Right ventricle myocardium inferior (tissue), 1 donor: ENCODE measurements at places on chromosomes 16 and 17. TPM values are rescaled to one million over a fixed set of nuclear protein-coding genes. Genes with fewer than 3 reads are reported as not detected.

DNA sequence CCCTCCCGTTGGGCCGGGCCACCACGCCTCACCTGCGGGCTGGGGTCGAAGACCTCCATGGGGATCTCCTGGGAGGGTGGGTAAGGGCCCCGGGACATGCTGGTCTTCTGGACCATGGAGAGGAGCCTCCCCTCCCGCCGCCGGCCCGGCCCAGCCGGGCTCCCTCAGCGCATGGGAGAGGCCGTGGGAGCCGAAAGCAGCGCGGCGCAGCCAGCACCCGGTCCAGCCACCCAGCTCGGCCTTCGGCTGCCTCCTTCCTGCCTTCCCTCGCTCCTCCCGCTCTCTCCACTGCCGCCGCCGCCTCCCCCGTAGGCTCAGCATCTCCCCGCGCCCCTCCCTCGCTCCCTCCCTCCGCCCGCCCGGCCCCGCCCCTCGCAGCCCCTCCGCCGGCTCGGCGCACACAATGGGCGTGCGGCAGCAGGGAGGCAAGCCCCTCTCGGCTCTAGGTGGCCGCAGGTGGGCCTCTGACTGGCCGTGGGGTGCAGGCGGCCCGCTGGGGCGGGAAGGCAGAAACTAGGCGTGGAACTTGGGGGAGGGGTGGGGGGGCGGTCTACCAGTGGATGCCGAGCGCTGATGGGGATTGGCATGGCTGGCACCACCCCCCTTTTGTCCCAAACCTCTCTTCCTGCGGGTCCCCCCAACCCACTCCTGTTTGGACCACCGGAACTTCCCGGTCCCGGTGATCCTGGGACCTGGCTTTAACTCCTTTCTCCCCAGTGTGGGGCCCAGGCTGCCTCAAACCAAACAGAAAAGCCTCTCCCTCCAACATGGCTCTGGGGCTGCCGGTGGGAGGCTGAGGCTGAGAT, at the start of gene CACNB1:
CACNB1 (minus strand) TSS at position 290 of the 806 bp plus-strand sequence; CDS start at position 116, 174 bp downstream.
- peak; percentile 82 for DNase-seq

- no peak for DNase-seq
Measured at GRCh38 chr16:24018485-24018884, 182.7 kb downstream of the PRKCB start.

DNA sequence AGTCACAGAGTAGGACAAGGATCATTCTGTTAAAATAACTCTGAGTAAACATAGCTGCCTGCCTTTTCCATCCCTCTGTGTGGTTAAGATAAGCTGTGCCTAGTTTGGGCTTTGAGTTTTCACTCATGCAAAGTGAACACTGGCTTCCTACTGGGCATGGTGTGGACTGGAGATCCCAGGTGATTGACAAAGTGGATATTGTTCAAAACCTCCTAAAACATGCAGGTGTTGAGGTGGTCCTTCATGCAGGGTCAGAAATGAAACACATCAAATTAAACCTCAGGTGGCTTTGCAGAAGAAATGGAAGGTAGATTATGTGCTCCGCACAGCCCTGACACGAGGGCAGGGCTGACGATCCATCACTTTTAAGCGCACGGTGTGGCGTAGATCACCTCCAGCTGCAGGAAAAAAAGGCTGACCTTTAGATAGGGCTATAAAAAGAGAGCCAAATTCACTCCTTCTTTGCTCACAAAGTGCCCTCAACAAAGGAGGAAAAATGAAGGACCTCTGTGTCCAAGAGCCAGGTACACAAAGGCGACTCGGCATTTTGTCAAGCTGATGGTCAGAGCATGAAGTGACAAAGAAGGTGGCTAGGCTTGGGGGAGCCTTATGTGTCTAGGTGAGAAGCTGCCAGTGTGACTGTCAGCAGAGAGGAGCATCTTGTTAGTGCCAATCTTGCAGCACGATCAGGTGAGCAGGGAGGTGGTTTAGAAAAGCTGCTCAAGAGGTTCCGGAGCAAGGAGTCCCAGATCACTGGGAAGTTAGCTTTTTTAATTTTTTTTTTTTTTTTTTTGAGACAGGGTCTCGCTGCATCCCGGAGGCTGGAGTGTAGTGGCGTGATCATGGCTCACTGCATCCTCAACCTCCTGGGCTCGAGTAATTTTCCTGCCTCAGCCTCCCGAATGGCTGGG, 19.9 kb upstream of the ITPRIPL2 start:
- DNase-seq: no peak

GRCh38 chr17:40318830-40319391, 9.9 kb downstream of the RARA start:
- DNase-seq: no peak

DNA sequence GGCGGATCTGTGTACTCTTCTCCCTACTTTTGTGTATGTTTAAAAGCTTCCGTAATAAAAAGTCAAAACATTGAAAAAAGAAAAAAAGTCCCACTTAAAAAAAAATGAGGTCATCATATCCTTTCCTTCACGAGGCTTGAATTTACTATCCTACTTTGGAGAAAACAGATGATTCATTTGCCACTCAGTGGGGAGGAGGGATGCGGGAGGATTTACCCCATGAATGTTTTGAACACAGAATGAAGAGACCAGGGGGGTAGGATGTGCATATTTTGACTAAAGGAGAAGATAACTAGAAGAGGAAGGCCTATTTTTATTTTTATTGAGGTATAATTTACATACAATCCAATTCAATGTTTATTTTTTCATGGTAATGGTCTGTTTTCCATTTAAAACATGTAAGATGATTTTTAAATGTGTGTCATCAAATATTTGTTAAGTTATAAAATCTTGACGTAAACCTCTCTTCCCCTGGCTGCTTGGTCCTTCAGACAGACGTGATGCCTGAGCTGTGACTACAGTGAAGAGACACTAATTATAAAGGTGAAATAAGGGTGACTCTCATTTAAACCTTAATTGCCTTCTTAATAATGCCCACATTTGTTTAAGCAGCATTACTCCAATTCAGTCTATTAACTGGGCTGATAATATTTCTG, 135.4 kb upstream of the AXIN2 start:
- DNase-seq: no peak

GRCh38 chr16:83023640-83024039, 396.9 kb downstream of the CDH13 start:
- no peak for DNase-seq

- no peak for DNase-seq
Measured at GRCh38 chr17:441155-441950, 88.7 kb upstream of the RPH3AL start.

SECTM1 gene
- total RNA-seq: 4.9 TPM

DNA sequence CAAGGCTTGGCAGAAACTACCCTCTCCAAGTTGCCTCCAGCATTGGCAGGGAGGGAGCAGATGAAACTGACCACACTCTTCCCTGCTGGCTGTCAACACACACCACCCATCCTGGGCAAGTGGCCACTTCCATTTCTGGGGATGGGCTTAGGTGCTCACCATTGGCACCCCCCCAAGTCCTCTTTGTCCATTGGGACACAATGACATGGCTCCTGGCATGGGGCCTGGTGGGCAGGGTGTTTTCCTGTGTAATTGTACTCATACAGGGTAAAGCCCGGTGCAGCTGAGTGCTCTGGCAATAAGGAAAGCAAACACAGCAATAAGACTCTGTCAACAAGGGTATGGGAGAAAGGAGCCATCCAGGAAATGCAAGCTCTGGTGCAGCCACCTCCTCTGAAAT, 22.6 kb downstream of the SCNN1B start:
- DNase-seq: no peak

- no peak for DNase-seq
Measured at GRCh38 chr17:65158041-65158440, 20.9 kb downstream of the RGS9 start.

DNA sequence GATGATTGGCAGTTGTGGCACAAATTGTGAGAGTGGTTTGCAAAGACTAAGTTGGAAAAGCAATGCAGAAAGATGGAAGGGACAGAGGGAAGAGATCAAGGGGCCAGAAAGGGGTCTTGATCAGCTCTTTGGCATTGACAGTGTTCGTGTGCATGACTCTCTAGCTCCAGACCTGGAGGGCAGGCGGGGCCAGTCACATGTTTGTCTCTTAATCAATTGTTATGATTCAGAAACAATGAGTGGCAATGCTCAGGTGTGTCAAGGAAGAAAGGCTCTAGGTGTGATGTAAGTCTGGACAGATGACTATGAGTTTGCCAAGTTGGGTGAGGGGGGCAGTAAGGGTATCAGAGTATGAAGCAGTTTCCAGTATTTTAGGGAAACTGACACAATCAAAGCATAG, 32.1 kb downstream of the WSB1 start:
- no peak for DNase-seq

UNC45B gene
- total RNA-seq: 223 TPM

DNA sequence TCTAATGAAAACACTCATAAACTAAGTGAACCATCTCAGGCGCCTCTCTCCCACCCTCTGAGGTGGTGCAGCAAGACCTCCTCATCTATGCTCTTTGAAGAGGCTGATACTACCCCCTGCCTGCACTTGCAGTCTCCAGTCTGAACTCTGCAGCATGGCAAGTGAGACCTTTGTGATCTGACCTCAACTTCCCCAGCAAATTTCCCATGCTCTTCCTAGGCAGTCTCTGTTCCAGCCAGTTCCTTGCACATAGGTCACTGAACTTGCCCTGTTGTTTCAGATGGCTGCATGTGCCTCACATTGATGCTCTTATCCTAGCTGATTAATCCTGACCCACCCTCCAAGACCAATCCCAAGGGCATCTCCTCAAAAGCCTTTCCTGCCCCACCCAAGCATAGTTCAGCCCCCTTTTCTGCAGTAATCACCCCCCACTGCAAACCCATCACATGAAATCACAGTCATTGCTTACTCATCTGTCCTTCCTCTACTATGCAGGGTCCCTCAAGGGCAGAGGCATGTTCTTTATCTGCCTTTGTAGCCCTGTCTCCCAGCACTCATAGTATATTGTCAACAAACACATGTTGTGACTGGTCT, 42.0 kb downstream of the TBX21 start:
- DNase-seq: no peak

GRCh38 chr17:68822719-68823289, 132.4 kb downstream of the ABCA8 start:
- no peak for DNase-seq

- DNase-seq: no peak
Measured at GRCh38 chr17:68777243-68777855, 176.2 kb upstream of the FAM20A start.

DNA sequence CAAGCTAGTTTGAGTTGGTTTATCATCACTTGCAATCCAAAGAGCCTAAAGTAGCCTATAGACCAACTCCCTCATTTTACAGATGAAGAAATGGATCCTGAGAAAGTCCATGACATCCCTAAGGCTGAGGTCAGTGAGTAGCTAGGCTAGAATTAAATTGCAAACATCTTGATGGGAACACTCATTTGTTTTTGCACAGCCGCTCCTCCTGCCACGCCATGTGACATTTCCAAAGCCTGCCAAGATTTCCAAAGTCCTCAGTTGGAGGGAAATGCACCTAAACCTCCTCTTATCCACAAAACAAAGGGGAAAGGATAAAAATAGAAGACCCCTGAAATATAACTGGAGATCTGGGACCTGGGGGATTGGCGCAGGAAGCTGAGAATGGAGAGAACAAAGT, 15.0 kb downstream of the TMEM92 start:
- no peak for DNase-seq

DNA sequence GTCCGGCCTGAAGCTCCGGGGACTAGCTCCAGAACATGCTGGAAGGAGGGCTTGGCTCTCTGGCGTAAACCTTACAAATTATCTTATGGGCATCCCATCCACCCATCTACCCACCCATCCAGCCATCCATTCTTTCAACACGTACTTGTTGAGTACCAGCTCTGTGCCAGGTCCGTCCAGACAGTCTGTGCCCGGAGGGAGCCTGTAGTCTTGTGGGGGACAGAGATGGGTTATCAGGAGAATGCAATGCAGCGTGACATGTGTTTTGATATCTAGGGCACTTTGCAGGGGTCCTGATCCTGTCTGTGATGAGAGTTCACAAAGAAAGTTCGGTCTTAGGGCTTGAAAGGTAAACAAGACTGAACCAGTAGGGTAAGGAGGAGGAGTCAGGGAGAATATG, 4.1 kb upstream of the SLC13A2 start:
- peak; percentile 56 for DNase-seq

- peak; percentile 85 for DNase-seq
Measured at GRCh38 chr17:81869221-81870130, 1.7 kb downstream of the ARHGDIA start.

DNA sequence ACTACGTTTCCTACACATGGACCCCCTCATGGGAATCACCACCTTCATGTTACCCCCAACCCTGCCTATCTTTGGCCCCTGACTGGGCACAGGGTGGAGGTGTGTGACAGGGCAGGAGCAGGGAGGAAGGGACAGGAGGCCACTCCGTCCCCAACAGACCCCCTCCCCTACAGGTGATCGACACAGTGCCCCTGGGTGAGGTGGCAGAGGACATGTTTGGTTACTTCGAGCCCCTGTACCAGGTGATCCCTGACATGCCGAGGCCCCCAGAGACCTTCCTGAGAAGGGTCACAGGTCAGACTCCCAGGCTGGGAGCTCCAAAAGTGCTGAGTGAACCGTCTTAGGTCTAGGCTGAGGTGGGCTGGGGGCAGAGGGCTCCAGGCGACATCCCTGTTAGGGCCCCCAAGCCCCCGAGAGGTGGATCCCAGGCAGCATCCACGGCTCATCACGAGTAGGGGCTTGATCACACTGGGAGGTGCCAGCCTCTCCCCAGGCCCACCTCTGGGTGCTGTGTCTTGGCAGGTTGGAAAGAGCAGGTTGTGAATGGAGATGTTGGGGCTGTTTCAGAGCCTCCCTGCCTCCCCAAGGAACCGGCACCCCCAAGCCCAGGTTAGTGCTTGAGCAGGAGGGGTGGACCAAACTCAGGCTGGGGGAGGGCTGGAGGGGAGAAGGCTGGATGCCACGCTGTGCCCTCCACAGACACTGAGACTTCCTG, 1.5 kb downstream of the ACBD4 start:
- no peak for DNase-seq

ATMIN gene
- 21.2 TPM for total RNA-seq

RSKR gene
- 5.0 TPM for total RNA-seq

NOD2 gene
- total RNA-seq: 0.81 TPM

DNA sequence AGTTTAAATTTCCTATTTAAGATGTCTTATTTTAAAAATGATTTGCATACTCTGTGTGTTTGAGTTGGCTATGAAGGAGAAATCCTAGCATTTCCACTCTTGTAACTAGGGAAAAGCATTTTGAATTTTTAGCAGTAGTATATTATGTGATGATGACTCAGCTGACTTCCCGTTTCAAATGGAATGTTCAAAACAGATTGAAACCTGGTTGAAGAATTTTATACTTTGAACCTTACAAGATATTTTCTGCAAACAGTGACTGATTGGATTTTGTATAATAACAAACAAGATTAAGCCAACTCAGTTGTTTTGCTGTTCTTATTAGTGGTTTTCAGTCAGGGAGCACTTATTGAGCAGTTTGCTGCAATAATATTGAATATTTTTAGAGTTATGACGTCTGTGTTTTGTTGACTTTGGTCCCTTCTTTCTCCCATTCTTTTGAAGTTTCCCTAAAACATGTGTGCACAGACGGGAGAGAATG, 8.0 kb downstream of the TNRC6A start:
- DNase-seq: no peak

DNA sequence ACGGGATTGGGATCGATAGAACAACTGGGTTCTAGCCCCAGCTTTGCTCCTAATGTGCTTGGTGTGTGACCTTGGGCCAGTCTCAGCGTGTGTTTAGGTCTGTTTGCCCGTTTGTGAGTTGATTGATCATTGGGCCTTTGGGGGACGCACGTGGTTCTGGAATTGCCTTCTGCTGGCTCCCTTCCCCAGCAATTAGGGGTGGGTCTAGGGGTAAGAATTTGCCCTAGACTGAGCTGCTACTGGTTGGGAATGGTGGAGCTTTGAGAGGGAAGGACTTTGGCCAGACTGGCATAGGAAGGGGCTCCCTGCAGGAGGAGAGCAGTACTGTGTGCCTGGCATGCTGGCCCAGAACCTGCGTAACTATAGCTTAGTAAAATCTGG, 1.5 kb downstream of the SPNS2 start:
- no peak for DNase-seq
